ENCODE measurements at places on chromosomes 7 and 10. TPM values are rescaled to one million over a fixed set of nuclear protein-coding genes. Genes with fewer than 3 reads are reported as not detected.

H2BK1 gene
- total RNA-seq: not detected

LIPN gene
- total RNA-seq: not detected

HELLS gene
- 31.7 TPM for total RNA-seq

DPY19L1 gene
- 45.9 TPM for total RNA-seq

UPK3B gene
- total RNA-seq: 17.4 TPM

Data from A549 treated with CpdA at 1 μM for 4 hours (cell line).